ENCODE measurements at places on chromosomes 7 and 10.

DNA sequence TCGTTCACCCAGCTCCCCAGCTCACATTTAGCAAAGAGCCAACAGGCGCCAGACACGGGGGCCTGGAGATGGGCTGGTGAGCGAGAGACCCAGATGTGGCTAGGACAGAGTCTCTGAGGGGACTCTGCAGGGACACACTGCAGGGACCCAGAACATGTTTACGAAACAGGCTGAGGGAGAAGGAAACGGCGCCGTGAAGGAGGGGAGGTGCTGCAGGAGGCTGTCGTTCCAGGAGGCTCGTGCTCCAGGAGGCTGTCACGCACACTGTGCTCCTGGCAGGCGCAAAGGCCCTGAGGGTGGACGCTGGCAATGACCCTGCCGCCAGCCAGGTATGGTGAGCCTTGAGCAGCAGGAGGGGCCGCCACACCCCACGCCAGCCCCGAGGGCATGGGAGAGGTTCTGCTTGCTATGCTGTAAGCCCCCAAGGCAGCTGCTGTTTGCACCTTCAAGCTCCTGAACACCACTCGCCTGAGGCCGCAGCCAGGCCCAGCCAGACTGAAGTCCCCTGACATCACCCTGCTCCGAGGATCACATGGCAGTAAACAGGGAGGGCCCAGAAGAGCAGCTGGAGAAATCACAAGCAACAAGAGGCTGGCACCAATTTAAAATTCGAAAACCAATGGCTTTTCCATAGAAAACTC lies 27.3 kb downstream of the ADAP1 start:
- DNase-seq = no peak

DNA sequence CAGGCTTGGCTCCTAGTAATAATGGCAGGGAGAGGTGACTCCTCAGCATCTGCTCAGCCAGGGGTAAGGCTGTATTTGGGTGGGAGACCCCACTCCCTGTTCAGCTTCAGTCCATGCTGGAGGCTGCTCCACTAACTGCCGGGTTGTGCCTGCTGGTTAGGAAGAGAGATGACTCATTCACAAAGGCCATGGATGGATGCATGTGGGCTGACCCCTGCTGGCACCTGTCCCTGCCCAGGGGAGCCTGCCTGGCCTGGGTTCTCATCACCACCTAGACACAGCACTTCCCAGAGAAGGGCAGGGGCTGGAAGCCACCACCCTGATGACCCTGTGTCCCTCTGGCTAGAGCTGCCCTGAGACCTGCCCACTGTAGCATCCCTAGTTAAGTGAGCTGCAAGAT lies 59.0 kb downstream of the VSTM4 start:
- DNase-seq = no peak

DNA sequence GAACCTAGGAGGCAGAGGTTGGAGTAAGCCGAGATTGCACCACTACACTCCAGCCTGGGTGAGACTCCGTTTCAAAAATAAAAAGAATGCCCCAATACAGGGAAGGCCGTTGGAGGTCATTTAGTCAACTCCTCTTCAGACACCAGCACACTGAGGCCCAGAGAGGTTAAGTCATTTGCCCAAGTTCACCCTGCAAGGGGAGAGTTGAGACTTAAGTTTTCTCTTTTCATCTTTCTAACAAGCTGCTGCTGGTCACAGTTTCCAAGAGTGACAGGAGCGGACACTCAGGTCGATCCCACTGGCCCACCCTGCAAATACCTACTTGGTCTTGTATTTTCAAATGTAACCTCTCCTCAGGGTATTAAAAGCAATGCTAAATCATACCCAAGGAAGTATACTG lies 30.4 kb upstream of the VCL start:
- no peak for DNase-seq

- no peak for DNase-seq
Measured at GRCh38 chr7:148155000-148155399, 435.6 kb upstream of the C7orf33 start.

GRCh38 chr7:93242106-93242505 lies 9.9 kb downstream of the VPS50 start:
- no peak for DNase-seq

DNA sequence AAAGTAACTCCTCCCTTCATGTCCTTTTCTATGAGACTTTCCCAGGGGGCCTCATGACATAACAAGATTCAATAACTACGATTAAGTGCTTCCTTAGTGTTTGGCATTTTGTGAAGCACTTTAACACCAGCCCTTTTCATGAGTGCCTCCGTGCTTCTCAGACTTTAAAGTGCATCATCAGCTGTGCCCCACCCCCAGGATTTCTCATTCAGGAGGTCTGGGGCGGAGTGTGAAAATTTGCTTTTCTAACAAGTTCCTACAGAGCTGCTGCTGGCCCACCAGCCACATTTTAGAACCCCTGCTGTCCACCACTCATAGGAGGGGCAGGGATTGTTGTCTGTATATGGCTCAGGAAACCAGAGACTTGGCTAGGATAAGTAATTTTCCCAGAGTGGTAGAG lies 445.3 kb downstream of the LRMDA start:
- no peak for DNase-seq

DNA sequence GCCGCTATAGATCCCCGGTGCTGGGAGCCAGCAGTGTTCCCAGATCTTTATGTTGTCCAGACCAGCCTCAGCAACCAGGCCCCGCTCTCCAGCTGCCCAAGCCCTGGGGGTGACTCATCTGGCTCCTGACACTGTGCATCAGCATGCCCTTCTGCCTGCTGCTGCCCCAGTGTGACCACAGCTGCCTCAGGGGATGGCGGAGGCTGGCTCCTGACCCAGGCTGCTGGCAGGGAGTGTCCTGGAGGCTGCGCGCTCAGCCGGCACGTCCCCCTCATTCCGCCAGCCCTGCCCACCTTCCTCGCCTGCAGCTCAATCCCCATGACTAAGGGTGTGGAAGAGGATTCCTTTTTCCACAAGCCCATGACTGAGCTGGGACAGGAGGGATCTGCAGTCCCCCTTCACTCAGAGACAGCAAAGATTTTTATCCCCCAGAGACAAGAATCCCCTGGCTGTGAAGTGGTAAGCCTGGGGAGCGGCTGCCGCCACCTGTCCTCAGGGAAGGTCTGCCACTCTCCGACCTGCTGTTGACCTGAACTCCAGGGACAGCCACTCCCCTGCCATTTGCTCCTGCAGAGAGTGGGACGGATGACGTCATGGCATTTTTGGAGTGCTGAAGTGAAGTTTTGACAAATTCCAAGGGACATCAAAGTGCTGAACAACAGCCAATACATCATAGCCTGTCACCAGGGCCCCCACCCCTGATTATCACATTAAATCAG lies 182.8 kb upstream of the BMPER start:
- DNase-seq = no peak

GRCh38 chr10:79316671-79317431 lies 30.4 kb upstream of the PPIF start:
- no peak for DNase-seq

DNA sequence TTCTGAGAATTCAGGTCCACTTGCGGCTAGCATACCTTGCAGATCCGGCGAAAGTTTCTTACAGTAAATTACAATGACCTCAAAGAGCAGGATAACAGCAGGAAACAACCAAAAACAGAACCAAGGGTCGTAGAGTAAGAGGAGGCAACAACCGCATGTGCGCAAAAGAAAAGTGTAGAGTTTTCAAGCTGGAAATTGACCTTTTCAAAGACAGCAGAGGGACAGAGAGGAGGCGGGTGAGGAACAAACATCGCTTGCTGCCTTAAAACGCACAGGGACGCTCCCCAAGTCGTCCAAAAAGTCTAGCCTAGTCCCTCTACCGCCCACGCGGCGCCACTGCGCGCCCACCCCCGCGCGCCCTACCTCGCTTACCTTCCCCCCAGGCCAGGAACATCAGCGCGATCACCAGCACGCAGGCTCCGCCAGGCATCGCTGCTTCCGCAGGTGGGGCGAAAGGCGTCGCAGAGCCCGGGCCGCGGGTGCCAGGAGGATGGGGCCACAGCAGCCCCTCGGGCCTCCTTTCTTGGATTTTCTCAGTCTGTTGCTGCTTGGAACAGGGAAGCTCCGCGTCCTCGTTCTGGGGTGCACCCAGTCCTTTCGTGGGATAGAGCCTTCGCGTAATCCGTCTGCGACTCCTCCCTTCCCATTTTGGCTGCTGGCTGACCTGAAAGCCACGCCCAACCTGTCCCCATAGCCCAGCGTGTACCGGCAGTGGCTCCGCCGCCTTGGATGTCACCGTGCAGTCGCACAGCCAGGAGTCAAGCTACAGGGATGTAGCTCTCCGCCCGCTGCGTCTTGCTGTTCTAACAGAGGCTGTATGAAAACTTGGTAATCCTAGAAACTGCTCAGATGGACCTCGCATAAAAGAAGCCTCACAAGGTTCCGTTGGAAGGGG lies at the start of gene VWDE:
Gene VWDE, minus strand, starts transcription at position 579 of the 895 bp plus-strand sequence. Its CDS starts 149 bp downstream, at position 430.
- peak; percentile 5 for DNase-seq

GRCh38 chr10:68517188-68517587 lies 10.1 kb downstream of the SLC25A16 start:
- DNase-seq = no peak

GRCh38 chr7:93196336-93196735 lies 29.9 kb downstream of the HEPACAM2 start:
- DNase-seq = no peak

DNA sequence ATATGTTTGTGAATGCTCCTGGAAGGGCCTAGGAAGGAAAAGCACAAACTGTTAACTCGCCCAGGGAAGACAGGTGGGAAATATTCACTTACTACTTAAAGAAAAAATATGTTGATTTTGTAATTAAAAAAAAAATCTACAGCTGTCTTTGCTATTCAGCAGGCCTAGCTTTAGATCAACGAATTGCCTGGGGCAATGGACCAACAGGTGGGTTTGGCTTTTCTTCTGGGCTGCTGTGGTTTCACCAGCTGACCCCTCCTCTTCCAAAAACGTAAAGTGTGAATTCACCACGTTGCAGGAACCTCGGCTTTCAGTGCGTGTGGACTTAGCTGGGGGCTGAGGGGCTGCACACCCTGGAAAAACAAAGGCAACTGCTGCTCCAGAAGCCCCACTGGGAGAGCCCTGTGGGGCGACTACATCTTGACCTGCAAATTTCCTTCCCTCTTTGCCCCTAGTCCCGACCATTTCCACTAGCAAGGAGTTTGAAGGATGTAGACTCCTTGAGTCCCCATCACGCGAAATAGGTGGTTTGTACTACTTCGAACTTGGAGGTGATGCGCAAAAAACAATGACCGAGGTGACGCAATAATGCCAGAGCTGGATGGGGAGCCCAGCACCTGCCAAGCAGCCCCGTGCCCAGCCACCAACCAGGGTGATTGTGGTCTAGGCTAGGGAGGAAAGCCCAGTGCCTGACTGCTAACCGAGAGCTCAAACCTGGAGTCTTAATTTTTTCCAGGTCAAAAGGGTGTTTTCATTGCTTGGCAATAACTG lies 7.4 kb downstream of the PRLHR start:
- DNase-seq = no peak

DNA sequence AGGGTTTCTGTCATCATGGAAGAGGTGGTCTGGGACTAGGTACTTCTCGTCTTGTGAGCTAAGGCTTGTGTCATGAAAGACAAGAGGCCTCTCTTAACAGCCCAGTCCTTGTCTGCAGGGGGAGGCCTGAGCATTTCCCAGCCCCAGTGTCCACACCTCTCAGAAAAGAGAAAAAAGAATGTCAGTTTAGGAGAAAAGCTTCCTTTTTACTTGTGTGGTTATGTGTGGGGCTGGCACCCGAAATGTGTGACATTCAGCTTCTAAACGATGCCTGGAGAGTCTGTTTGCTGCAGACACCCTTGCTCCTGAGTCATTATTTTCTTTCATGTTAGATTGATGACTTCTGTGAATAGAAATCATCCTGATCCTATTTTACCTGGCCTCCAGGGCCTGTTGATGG lies 67.4 kb downstream of the LANCL2 start:
- no peak for DNase-seq

DNA sequence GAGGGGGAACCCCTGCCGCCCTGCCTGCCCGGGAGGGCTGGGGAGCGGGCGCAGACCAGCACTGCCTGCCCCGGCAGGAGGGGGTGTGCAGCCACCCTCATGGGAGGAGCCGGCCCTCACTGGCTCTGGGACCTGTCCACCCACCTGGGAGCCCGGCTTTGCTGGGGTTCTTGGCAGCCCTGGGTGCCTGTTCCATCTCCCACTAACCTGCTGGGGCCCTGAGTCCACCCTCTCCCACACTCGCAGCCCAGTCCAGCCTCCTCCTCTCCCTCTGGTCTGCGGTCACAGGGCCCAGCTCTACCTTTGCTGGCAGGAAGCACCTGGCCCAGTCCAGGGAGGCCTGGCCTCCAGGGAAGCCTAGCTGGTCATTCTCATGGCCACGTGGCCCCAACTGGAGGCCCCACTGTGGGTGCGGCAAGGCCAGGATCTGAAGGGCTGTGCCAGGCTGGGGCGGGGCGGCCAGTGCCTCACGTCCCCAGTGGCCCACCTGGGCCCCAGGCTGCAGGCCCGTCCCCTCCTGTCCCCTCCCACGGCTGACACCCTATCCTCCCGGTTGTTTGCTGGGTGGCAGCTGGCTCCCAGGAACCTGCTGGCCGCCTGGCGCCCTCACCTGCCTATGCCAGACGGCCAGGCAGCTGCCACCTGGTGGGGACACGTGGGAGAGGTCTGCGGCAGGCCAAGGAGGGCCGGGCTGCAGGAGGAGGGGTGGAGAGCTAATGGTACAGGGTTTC lies at the start of gene TMEM184A:
Gene TMEM184A, minus strand, starts transcription at position 393 of the 731 bp plus-strand sequence. CDS start 721 bp downstream, outside the sequence.
- DNase-seq = no peak

- DNase-seq = no peak
Measured at GRCh38 chr7:51019191-51019844, 236.6 kb upstream of the GRB10 start.

Measured in stimulated activated CD8-positive, alpha-beta memory T cell treated with anti-CD3 and anti-CD28 coated beads, Interleukin-15, amount 100 ng/mL, for 4 hours (primary cell).